ENCODE measurements at places on chromosomes 3 and 15.

DNA sequence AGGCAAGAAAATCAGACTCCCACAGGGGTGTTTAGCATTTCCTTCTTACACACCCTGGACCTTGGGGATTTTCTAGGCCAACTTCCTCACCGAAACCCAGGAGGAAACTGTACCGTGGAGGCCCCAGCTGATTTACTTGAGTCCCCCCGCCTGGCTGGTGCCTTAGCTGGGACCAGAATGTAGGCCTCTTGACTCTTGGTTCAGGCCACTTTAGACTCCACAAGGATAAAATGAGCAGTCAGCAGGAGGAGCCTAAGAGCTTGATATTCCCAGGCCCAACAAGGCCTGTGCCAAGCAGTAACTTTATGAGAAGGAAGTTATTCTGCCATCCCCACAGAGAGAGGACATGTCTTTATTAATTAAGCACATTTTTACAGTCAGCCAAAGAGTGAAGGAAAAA is 4.6 kb upstream of the APBA2 start:
- no peak for DNase-seq

DNA sequence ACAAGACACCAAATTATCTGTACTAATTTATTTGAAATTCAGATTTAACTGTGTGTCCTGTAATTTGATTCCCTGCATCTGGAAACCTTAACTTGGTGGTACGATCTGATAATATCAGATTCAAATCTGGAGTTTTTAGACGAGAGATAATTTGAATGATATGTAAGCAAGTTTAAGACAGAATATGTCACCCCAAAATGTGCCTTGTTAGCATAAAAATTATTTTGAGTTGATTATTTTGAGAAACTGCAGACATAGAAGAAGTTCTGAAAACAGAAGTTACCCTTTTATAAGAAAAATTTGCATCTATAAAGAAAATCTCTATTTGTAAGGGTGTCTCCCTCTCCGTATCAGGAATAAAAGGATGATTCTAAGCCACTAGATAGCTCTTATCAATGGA is 1202.8 kb downstream of the ROBO2 start:
- DNase-seq, result no peak

DNA sequence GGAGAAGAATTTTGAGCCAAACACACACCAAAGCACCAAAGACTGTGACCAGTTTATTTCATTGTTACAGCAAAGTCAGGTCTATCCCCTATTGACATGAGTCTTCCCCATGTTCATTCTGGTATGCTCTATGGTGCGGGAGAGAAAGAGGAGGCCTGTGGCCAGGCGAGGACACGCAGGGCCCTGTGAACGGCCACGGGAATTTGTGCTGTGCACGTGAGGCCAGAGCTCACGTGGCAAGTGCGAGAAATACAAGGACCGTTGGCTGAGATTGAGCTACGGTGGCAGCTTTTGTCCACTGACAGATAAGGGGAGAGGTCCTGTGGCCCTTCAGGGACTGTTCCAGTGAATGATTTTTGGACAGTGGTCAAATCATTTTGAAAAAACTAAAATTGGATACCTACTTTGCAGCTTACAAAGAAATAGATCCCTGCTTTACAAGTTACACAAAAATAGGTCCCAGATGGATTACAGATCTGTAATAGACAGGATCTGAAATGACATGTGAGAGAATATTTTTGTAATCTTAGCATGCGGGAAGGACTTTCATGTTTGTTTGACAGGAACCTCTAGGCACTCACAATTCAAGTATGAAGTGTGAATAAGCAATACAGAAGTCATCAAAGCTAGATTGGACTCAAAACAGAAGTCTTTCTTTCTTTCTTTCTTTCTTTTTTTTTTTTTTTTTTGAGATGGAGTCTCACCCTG is 9.2 kb downstream of the ZSCAN2 start:
- no peak for DNase-seq

DNA sequence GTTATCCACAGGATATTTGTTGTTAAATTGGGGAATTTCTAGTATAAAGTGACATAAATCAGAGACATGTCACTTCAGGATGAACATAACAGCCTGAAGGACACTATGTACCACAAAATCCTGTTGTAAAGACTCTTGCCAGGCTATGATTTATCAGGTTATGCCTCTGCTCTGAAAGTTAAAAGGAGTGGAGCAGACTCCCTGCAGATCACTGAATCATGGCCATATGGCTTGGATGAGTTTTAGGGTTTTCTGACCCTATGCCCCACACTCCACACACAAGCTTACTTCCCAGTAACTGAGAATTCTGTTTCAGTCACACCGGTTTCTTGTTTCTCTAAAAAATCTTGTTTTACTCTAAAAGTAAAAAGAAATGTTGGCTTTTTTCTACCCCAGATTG is 869.4 kb downstream of the NAALADL2 start:
- no peak for DNase-seq

GRCh38 chr3:17287006-17287689 is 402.4 kb downstream of the PLCL2 start:
- DNase-seq, result no peak

DNA sequence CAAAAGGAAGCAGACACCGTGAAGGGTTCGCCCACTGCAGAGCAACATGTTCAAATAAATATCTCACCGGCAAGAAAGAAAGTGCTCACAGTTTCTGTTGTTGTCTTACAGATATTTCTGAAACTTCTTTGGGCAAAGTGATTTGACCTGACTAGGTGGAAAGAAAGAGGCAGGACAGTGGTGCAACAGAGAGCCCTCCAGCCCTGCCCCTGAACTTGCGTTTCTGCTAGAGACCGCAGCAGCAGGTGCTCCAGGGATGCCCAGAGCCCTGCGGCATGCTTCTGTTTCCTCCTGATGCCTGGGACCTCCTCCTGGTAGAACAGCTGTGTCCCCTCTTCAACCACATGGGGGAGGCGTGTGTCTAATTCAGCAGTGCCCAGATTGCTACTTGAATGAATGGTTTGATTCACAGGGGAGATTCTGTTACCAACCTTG is 123.4 kb downstream of the ATP10A start:
- no peak for DNase-seq

- DNase-seq, result no peak
Measured at GRCh38 chr15:32737304-32737703, 19.5 kb downstream of the GREM1 start.

GRCh38 chr3:119485563-119485962 is 12.8 kb upstream of the TIMMDC1 start:
- no peak for DNase-seq

DNA sequence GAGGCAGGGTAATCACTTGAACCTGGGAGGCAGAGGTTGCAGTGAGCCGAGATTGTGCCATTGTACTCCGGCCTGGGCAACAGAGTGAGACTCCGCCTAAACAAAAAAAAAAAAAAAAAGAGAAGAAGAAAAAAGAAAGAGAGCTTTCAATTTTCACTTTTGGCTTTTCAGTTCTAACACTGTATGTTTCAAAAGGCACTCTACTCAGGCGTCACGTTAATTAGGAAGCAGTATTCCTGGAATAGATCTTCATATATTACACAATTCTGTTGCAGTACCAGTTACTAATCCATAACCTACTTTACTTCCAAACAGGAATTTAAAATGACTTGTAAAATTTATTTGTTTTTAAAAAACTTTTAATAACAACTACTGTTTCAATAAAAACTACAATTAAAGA is 131.7 kb upstream of the PLXND1 start:
- no peak for DNase-seq

- no peak for DNase-seq
Measured at GRCh38 chr3:147384210-147385058, 21.9 kb downstream of the ZIC4 start.

DNA sequence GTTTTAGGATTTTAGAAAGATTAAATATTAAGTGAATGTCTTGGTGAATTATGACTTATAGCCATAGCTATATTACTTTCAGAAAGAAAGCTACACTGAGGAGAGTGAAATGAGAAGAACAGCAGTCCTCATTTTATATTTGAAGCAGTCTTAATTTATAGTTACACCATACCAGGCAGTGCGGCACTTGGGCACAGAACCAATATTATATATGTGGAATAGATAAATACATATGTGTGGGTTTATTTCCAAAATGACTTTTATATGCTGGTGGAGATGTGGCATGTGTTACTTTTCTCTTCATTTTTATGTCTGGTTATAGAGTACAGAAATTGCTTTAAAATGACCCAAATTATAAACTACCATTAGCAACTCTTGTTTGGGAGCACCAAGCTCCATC is 759.5 kb downstream of the GRM7 start:
- no peak for DNase-seq

- DNase-seq, result no peak
Measured at GRCh38 chr3:123329636-123330340, 119.1 kb downstream of the ADCY5 start.

DNA sequence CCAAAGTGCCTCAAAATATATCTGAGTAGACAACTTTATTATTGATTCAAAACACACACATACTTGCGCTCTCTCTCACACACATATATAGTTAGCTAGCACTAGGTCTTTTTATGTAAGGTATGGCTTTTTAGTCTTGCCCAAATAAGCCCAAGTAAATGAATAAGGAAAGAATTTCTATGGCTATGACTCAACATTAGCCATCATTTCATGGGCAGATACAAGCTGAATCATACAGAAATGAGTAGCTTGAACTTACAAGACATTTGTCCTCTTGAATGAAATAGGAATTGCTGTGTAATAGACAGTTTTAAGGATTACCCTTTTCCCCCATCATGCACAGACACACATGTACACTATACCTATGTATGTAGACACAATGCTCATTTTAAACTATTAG is 4.9 kb downstream of the CADPS start:
- no peak for DNase-seq

GRCh38 chr3:15606434-15606891 is 4.9 kb downstream of the BTD start:
- DNase-seq, result no peak

- no peak for DNase-seq
Measured at GRCh38 chr15:99335508-99335907, 84.2 kb downstream of the LRRC28 start.

DNA sequence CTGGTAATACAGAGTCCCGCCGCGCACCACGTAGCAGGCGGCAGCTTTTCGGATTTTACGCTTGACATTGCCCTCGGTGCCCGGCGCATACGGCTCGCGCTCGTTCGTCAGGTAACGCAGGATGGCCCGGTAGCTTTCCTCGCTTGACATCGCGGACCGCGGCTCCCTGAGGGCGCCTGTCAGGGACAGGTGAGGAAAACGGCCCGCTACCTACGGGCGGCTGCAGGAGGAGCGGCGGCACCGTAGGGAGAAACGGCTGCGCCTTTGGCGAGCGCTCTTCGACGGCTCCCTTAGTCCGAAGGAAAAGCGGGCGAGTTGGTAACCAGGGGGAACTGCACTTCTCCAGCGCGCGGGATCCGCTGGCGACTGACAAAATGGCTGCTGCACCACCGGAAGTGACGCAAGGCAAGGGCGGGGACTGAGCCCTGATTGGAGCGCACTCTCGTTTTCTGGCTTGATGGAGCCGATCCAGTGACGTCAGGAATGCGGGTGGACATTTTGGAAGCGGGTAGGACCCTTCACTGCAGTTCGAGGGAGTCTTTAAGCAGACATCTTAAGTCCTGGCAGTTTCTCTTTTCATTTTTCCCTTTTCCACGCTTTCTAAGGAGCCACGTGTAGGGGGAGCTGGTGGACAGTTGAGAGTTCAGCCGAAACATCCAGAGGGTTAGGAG is at the start of gene ZBTB11:
Gene ZBTB11, minus strand, starts transcription at position 368 of the 671 bp plus-strand sequence. Its CDS starts 218 bp downstream, at position 150.
- no peak for DNase-seq

GRCh38 chr3:122063908-122064307 is 8.7 kb downstream of the CD86 start:
- no peak for DNase-seq

- DNase-seq, result no peak
Measured at GRCh38 chr3:5116538-5116937, 5.6 kb upstream of the ARL8B start.

- DNase-seq, result no peak
Measured at GRCh38 chr3:182782149-182782548, 11.2 kb upstream of the ATP11B start.

GRCh38 chr3:127479449-127479848 is 111.1 kb downstream of the TPRA1 start:
- DNase-seq, result no peak

DNA sequence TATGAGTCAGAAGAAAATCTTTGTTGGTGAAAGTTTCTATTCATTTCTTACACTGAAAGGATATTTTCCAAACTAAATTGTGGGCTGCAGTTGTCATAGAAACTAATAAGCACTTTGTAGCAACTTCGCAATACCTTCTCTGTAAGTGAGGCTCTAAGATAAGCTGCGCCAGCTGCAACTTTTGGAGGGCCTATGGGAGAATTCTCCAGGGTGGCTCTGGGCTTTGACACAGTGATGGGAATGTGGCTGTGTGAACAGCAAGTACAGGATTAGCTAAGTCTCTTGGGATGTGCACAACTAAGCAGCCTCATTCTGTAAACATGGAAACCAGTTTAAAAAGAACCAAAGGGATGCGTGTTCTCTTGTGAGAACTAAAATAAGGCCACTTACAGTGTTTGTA is 124.6 kb upstream of the SGO1 start:
- DNase-seq, result no peak

- DNase-seq, result no peak
Measured at GRCh38 chr15:97840501-97840900, 120.0 kb upstream of the ARRDC4 start.

GRCh38 chr3:3906171-3906570 is 106.9 kb downstream of the LRRN1 start:
- DNase-seq, result no peak

- no peak for DNase-seq
Measured at GRCh38 chr3:46695962-46696894, 2.7 kb upstream of the ALS2CL start.

DNA sequence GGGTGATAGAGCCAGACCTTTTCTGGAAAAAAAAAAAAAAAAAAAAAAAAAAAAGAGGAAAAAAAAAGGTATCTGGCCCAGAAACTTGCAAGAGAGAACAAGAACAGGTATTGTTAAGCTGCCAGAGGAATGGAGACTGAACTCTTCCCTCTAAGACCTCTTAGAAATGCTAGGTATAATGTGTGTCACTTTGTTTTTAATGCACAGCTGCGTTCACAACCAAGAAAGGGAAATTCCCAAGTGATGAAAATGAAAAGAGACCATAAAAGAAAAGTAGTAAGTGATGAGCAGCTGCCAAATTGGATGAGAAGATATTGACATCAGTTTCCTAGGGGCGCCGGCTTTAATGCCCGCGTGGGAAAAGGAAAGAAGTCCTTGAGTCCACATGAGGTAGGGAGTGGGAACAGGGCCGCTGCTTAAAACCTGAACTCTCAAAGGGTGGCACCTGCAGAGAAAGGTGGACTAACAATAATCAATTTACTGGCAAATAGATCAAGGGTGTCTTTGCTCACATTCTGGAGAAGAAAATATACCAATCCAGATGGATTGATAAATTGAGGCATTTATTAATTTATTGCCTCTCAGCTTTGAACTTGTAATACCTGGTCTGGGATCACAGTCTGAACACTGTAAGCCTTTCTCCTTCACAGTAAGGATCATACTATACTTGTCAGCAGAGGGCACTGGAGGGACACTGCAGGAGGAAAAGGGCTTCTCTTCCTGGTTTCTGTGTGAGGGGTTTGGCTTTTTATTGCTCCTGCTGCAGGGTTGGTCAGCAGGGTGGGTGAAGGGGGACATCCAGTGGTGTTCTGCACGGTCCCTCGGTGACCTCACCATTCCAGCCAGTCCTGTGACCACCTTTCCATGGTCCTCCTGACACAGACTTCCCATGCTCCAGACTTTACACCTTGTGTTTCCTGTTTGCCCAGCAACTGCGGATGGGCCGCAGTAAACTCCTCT is 131.6 kb downstream of the AQP9 start:
- DNase-seq, result no peak

Measured in NCI-H2227 treated with DMSO at 0.1 percent for 48 hours (cell line).